Inflammatory macrophage treated with lipopolysaccharide for 4 hours (primary cell): ENCODE measurements at places on chromosomes 12 and 14.
A peak's percentile ranks its signal among the peaks of the same experiment; 100 is the strongest.

GRCh38 chr14:101834397-101834796, 72.9 kb downstream of the PPP2R5C start:
- DNase-seq, result no peak

GRCh38 chr12:117468016-117468415, 106.6 kb upstream of the NOS1 start:
- no peak for DNase-seq

GRCh38 chr12:56119361-56119796, 1.3 kb downstream of the ZC3H10 start:
- peak; percentile 79 for DNase-seq

DNA sequence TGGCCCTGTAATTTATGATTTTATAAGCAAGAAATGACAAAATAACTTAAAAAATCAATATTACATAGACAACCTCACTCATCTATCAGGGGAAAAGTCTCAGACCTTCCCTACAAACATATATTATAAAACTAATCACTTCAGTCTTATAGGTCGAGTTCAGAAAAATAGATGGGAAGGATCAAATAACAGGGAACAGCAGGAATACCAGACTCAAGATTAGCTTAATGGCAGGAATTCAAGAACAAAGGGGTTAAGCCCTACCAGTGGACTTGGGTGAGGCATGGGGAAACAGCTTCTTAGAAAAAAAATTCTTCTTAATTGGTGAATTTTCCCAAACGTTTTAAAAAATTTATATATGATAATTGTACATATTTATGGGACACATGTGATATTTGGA, 51.6 kb upstream of the CRY1 start:
- no peak for DNase-seq

GRCh38 chr14:76687611-76688382, 73.5 kb upstream of the VASH1 start:
- no peak for DNase-seq

DNA sequence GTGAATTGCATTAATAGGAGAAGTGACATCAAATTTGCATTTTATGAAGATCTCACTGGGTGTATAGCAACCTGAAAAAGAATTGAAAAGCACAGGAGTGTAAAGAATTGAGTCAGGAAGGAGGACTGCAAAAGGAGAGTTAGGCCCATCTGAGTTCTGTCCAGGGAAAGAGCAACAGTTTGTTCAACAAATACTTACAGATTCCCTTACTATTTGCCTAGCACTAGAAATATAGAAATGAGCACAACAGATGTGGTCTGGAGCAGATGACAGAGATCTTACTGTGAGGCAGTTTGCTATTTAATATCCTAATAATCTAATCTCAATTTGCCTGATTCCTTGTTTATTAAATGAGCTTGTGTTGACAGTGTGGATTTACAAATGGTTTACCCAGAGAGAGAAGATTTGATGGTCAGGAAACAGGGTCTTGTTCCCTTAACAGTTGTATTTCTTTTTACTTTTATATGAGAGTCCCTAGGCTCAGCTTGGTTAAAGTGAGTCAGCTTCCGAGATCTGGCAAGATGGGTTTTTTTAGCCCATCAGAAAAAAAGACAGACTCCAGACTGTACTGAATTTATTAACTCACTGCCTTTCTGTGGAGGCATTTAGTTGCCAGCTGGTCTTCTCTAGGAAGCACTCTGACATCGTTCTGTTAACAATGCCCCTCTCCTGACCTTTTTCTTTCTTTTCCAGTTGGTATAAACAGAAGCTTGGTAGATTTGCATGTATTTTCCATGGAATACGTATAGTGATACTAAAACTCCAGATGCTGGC, 229.7 kb downstream of the TTC6 start:
- DNase-seq, result no peak

DNA sequence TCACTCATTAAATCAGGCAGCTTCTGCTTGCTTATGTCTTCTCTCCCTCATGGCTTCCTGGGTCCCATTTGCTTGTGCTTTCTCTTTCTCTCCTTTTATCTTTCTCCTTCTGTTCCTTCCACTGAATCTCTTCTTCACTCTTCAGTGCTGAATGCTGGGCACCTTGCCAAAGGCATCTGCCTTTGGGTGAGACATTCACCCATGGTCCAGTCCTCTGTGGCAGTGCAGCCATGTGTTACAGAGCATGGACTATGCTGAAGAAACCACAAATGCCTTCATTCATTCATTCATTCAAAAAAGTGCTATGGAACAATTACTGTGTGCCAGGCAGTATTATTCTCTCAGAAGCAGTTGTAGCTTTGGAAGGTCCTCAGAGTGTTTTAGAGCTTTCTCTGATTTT, 344.4 kb upstream of the STXBP6 start:
- no peak for DNase-seq

DNA sequence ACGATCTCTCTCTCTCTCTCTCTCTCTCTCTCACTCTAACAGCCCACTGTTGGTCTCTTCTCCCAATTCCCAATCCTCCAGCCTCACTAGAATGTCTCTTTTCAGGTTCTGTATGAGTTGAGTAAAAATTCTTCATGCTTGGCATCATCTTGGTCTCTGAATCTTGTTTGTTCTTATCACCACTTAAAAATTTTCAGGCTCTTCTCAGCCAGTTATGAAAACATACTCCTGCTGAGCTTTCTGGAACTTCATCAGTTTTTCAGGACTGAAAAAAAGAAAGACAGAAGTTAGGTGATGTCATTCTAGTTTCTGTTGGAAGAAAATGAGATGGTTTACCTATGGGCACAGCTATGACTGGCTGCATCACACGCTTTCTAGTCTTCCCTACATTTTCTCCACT, 11.5 kb upstream of the IL22 start:
- no peak for DNase-seq

- no peak for DNase-seq
These were observed 6.7 kb upstream of the LGR5 start for GRCh38 chr12:71432936-71433335.

DNA sequence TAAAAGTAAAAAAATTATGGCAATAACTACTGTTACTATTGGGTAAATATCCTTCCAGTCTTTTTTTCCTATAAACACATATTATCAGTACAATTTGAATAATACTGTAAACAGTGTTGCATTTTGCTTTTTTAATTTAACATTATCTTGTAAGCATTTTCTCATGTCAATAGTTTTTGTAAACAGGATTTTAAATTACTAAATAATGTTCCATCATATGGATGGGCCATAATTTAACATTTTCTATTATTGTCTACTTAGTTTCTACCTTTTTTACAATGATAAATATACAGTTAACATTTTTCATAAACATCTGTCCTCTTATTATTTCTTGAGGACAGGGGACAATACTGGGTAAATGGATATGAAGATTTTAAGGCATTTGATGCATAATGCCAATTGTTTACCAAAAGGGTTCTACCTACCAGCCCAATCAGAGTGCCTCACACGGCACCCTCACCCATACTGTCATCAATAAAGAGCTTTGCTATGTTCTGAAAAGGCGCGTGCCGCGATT, 759 bp upstream of the ACVR1B start:
- no peak for DNase-seq

GRCh38 chr12:111312708-111313107, 56.2 kb downstream of the PHETA1 start:
- no peak for DNase-seq

DNA sequence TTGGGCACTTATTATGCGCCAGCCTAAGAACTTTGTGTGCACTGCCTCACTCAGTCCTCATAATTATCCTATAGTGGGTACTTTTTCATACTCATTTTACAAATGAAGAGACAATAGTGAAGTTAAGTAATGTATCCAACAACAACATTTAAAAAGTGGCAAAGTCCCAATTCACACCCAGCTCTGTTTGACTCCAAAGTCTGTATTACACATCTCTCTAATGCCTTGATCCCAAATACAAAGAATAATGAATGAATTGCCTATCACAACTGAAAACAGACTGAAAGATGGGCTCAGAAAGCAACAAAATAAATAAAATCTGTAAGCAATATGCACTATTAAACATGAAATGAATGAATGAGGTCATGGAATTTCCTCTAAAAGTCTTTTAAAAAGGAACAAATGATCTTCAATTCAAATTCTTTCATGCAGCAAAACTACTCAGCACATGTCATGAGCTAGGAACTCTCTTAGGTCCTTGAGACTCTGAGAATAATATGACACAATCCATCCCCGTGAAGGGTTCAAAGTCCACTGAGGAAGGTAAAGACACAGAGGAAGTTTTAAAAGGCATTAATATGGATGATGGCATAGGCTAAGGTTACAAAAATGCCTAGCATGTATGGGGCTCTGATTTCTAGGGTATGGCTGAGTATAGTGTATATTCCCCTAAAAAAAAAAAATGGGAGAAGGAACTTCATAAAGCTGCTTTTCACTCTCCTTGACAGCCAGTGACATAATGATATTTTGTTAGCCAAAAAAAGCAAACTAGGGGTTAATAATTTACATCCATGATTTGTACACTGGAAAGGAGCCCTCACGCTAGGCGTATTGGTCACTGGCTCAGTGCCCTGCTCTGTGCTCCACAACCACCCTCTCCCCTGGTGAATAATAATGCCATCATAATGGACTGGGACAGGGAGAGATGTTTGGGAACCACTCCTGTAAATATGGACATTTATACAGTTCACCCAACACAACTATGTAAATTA, 103.4 kb downstream of the SLC2A13 start:
- no peak for DNase-seq
